ENCODE measurements at places on chromosomes 3 and 15.
A peak's percentile ranks its signal among the peaks of the same experiment; 100 is the strongest.

DNA sequence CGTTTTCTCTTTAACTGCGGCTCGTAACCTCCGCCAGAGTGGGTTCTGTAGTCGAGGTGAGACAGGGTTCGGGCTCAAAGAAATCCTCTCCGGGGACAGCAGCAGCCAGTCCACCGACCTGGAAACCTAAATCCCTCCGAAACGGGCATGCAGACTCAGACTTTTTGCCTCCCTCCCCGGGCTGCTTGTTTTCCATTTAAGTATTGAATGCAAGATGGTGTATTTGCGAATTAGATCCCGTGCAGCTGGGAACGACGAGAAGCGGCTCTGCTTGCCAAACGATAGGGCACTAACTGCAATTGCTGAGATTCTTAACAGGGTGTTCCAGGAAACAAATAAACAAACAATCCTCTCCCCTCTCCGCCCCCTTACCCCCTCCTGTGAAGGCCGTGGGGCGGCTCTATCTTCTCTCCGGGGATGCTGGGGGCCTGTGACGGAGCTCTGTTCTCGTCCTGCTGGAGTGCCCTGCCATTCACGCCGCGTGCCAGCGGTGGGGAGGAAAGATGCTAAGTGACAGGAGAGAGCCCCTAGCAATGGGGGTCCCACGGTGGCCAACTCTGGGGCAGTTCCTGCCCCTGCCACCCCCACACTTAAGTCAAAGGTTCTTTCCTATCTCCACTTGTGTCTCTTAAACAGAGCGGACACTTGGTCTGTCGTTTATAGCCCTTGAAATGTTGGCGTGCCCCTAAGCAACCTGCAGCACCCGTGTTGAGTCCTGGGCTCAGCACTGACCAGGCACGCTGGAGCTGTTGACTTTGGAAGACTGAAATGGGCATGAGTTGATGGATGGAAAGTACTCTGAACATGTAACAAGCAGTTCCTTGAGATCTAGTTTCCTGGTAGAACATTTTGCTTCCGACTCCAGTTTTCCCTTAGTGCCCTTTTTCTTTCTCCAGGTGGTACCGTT is 1.3 kb upstream of the ETV5 start:
- DNase-seq: no peak

DNA sequence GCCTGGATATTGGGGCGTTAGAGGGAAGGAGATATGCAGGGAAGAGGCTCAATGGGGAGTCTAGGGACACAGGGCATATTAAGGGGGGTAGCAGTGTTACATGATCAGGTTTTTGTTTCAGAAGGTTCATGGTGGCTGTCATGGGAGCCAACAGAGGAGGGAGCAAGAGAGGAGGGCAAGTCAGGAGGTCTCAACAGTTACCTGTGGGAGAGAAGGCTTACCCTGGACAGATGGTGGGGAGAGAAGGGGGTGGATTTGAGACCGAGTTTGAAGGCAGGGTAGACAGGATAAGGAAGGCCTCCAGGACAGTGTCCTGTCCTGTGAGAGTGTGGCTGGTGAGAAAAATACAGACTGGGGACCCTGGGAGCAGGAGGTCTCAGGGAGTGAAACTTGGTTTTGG is 3.8 kb upstream of the WNT7A start:
- no peak for DNase-seq

- peak; percentile 80 for DNase-seq
These were observed 284 bp upstream of the TSC22D2 start for GRCh38 chr3:150407808-150408220.

GRCh38 chr15:51224428-51224827 is 114.0 kb downstream of the CYP19A1 start:
- no peak for DNase-seq

DNA sequence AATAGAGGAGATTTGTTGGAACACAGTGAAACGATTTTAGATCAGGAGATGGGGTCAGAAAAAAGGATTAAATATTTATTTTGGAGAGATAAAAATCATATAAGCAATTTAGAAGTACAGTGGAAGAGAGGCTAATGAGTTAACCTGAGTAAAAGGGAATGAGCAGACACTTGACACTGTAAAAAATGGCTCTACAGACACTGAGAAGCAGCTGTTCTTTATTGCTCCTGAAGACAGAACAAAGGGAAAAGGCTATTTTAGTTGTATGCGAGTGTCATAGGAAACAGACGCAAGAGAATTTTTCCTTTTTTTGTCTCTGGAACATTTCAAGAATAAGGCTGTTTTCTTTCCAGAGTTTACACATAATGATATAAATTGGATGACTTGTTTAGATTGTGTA is 34.3 kb downstream of the ASTE1 start:
- no peak for DNase-seq

- no peak for DNase-seq
These were observed 295.7 kb upstream of the SOX14 start for GRCh38 chr3:137468446-137468845.

- no peak for DNase-seq
These were observed 2.6 kb upstream of the FLNB start for GRCh38 chr3:58005669-58006068.

- no peak for DNase-seq
These were observed 75.8 kb downstream of the ZPLD1 start for GRCh38 chr3:102510663-102511062.

DNA sequence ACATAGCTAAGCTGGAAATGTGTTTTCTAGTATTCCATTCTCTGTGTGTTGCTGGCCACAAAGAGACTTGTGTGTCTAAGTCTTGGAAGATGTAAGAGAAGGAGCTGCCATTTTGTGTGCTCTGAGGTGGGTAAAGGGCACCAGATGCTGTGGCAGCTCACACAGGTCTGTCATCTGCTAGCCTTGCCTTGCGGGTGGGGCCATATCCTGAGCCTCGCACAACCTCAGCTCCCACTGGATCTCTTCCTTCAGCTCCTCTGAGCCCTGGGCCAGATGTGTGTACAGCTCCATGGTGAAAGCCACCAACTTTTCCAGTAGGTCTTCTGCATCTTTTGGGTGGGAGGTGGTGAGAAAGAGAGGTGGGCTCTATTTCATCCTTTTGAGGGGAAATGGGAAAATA is 6.7 kb upstream of the TMC3 start:
- DNase-seq: no peak

GRCh38 chr3:129950318-129951046 is 24.0 kb upstream of the TRH start:
- no peak for DNase-seq

GRCh38 chr3:186997061-186997460 is 66.7 kb downstream of the ST6GAL1 start:
- DNase-seq: no peak

All from HS-5 (cell line).